Stimulated activated CD4-positive, alpha-beta T cell treated with anti-CD3 and anti-CD28 coated beads, Interleukin-1b, Interleukin-23, amount 100 ng/mL, for 4 hours (primary cell): ENCODE measurements at places on chromosomes 11 and 22.

GRCh38 chr11:39780131-39780530 lies 1679.3 kb downstream of the LRRC4C start:
- no peak for DNase-seq

DNA sequence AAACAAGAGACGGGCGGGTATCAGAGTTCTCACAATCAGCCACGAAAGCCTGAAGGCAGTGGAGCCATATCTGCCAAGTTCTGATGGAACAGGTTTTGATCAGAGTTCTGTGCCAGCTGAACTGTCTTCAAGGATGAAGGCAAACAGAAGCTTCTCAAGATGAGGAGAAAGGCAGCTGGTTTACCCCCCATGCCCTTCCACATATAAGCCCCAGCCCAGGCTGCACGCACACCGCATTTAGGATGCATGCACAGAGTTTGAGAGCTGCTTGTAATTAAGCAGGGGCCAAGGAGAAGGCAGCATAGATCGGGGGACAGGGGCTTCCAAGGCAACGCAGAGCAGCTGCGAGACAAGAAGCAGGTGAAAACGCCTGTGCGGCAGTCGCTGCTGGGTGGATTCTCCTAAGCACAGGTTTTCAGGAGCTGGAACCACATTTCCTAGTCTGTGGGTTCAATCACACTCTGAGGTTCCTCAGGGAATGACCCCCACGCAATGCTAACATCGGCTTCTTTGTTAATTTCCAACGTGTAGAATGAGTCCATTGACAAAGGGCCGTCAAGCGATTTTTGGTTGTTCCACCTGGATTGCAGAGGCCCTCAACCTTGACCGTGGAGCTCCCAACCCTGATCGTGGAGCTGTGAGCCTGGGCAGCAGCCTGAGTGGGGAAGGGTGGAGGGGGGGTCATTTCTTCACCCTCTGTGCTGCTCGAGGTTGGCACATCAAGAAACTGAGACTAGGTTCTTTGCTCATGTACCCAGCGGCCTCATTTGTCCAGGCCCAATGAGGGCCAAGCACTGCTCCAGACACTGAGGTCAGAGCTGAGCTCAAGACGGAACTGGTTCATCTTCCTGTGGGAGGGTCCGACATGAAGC lies 81.7 kb upstream of the SHISAL1 start:
- DNase-seq, result no peak

GRCh38 chr11:86228269-86229038 lies 16.1 kb upstream of the EED start:
- DNase-seq, result no peak

DNA sequence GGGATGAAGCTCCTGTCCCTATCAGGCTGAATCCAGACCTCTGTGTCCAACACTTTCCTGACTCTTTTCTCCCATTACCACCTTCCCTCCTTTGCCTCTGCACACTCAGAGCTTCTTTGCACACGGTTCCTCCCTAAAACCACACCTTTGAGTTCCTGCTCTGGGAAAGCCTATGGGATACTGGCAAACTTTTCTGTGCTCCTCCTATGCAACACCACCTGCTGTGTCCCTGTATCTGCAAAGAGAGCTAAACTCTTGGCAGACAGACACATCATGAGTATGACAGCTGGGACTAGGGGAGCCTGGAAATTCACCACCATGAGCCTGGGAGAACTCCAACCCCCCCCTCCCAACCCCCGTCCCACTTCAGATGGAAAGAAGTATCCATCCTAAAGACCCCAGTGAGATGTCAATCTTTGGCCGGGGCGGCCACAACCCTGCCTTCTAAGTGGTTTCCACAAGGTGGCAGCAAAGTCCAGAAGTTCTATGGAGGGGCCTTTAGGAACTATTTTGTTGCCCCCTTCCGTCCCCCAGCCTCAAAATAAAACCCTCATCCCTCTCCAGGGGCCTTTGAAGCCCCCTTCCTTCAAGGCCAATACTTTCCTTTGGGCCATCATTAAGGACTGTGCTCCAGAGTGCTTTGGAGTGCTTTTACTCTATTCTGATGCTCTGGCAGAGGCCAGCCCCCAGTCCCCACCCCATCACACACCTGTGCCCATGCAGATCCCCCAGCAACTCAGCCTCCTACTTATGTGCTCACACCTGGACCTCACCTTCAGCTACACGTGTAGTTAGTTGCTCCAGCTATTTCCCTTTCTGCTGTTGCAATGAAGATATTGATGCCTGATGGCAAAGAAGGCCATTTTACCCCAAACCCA lies 19.4 kb downstream of the HTR3A start:
- peak; percentile 20 for DNase-seq

GRCh38 chr11:115552151-115552772 lies 48.0 kb upstream of the CADM1 start:
- DNase-seq, result no peak

DNA sequence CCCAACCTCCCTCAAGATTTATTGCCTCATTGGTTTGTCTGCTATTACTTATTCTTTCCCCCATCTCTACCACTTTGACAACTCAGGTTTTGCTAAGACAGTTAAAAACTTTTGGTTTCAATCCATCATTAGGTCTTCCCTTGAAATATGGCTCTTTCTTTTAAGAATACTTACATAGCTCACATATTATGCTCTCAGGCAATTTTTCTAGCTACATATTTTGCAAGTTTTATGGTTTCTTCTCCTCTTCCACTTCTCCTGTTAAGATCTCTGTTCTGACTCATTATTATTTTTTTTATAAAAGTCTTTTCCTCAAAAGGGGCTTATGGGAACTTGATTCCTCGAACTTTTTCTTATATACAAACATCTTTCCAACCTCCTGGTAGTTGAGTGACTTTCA lies 192.4 kb upstream of the MPPED2 start:
- DNase-seq, result no peak

GRCh38 chr11:124069429-124070401 lies 28.6 kb upstream of the OR10G7 start:
- no peak for DNase-seq

DNA sequence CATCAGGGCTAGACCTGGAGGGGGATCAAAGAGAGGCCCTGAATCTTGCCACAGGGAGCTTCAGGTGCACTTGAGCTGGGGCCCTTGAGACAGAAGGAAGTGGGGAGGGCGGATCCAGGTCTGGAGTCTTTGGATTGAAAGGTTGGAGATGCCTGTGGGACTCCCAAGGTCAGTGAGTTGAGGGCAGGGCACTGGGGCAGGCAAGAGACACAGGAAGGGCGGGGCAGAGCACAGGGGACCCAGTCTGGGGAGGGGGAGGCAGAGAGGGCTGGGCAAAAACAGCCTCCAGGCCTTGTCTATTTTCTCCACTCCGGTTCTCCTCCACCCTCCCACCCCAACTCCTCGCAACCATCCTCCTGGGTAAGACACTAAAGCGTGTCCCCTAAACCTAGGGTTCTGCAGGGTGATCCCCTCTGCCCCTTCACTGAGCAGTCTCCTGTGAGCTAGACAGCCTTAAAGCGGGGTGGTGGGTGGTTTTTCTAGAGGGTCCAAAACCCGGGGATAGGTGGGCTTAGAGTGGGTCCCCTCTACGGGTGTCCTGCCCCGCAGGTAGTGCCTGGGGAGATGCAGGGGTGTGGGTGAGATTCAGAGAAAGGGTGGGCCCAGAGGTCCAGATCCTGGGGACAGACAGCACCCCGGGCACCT lies 38.6 kb upstream of the CELSR1 start:
- DNase-seq, result no peak
